Globus pallidus (tissue), 1 donor: ENCODE measurements at places on chromosomes 3 and 15.
A peak's percentile ranks its signal among the peaks of the same experiment; 100 is the strongest.

DNA sequence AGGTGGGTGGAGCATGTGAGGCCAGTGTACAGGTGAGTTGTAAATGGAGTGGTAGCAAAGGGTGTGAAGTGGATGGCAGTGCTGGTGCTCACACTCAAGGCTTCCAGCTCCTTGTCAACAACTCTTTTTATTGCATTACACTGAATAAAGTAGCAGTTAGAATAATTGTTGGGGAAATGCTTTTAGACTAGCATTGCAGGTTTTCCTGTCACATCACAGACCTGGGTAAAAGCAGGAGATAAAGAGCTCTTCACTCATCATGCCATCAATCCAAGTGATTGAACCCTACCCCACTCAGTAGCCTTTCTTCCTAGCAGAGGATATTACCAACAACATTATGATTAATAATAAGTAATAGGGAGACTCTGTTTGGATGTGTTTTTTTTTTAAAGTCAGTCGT, 81.6 kb downstream of the CDIN1 start:
- no peak for DNase-seq

DNA sequence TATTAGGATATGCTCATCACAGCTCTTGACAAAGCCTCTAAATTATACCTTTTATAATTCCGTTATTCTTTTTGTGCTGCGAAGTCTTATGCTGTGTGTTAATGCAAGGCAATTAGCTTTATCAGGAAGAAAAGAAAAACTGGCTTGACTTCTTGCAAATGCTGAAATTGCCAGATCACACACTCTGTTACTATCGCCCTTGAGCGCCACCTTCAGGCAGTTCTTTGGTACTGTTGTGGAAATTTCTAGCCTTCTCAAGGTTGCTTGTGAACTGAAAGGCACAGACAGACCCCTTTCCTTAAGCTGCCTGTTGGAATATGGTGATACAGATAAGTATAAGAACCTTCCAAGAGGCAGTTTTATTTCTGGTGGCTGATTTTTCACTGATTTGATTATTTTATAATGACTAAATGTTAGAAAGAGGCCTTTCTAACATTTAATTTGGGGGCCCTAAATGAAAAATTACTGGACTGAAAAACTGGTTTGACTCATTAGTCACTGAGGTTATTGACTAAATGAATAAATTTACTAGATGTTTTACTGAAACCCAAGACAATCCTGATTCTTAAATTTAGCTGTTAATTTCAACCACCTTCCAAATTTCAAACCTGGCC, 126.2 kb upstream of the RASGRP1 start:
- peak; percentile 64 for DNase-seq

- DNase-seq: no peak
These were observed 37.5 kb downstream of the C3orf70 start for GRCh38 chr3:185115371-185115770.

GRCh38 chr3:53902711-53903110, 11.1 kb upstream of the SELENOK start:
- DNase-seq: no peak

DNA sequence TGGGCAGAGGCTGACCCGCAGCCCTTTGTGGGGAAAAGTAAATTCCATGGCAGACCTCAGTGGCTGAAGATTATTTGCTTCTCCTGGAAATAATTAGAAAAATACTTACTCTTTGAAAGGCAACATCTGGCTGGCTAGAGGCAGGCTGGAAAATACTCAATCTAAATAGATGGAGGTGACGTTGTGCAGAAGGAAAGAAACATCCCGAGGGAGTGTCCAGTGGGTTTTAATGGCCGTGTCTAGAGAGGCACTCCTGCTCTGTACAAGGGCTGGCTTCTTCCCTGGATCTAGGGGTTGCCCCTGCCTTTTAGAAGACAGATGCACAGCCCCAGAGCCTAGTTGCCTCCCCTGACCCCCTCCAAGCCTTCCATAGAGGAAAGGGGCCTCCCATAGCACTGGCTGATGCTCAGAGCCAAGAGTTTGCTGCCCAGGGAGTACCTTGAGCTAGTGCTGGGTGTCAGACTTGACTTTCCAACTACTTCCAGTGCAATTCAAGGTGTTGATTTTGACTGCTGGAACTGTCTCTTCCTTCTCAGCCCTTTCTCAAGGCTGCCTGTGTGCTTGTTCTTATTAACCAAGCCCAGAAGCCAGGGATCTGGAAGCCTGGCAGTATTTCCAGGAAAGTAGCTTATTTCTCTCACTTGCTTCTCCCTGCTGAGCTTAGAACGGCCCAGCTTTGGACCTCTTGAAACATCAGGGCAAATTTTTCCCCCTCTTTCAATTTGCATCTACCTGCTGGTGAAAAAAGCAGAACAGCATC, 27.4 kb downstream of the CGNL1 start:
- no peak for DNase-seq

DNA sequence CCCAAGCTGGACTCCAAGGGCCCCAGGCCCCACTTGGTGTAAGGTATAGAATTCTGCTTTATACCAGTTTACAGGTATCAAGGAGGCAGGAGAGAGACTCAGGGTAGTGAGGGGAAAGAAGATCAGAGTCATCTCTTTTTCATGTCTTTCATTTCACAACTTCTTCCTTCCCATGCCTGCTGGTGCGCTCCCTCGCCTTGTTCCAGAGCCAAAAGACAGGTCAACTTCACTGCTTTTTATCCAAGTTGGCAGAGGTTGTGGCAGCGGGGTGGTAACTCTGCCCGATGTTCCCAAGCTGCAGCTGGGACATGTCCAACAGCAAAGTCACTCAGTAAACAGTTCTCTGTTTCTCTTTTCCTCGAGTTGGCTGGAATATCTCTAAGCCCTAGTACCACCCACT, 86.3 kb upstream of the TCF12 start:
- peak; percentile 66 for DNase-seq

- peak; percentile 96 for DNase-seq
These were observed 82.5 kb downstream of the ADAM10 start for GRCh38 chr15:58666957-58667356.

- DNase-seq: no peak
These were observed 82.9 kb upstream of the DGKG start for GRCh38 chr3:186444974-186445373.

DNA sequence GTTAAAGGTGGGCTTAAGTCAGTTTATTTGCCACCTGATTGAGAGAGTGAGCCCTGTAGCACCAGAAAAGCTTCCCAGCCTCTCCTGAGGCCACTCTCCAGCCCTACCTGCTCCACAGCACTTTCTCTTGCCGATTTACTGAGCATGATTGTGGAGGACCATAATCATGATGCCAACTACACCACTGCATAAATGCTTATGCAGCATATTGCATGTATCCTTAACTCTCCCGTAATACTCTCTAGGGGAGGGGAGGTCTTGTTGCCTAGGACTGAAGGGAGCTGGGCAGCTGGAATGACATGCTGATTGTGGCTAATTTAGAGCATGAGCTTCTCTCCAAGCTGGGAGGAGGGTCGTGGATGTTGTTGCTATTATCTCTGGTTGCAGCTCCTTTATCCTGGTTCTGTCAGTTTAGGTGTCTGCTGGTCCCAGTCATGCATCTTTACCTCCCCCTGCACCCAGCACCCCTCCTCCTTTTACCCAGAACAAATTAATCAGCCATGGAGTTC, 54.3 kb downstream of the GPD1L start:
- DNase-seq: no peak

DNA sequence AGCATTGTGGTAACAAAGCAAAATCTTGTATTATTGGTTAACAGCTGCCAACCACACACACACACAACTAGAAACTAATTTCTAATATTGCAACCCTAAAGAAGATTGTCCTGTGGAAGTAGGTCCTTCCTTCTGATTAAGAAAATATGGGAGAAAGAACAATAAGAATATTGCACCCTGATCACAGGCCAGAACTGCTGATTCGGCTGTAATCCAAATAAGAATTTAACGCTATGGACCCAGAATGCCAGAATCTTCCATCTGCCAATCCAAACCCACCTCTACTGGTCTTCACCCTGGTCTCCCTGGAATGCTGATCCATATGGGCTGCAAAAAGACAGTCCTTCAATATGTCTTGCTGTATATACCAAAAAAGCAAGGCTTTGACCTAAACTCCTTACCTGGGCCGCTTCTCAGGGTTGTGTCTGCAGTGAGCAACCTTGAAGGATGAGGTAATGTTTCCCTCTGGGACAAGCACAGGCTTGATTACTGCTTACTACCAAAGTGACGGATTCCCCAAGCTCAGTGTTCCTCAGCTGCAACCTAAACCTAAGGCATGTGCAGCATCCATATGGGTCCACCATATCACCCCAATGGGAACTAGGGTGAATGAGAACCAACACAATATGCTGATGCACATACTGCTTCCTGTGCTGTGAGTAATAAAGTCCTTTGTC, 8.0 kb downstream of the CCDC14 start:
- DNase-seq: no peak

GRCh38 chr3:192943393-192943792, 25.7 kb upstream of the MB21D2 start:
- no peak for DNase-seq

GRCh38 chr3:128294999-128295468, 141.8 kb downstream of the EEFSEC start:
- no peak for DNase-seq

DNA sequence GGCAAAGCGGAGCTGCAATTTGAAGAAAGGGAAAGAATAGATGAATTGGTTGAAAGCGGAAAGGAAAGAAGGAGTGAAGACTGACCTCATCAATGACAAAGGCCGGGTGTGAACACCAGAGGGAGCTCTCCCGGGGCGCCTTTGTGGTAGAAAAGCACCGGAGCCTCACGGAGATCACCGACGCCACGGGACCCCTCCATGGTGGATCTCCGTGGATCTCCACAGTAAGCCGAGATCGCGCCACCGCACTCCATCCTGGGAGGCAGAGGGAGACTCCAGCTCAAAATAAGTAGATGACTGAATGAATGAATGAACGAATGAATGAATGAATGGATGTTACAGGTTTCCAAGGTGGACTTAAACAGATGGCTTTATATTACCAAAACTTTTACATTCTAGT, 25.0 kb downstream of the GPR160 start:
- DNase-seq: no peak

DNA sequence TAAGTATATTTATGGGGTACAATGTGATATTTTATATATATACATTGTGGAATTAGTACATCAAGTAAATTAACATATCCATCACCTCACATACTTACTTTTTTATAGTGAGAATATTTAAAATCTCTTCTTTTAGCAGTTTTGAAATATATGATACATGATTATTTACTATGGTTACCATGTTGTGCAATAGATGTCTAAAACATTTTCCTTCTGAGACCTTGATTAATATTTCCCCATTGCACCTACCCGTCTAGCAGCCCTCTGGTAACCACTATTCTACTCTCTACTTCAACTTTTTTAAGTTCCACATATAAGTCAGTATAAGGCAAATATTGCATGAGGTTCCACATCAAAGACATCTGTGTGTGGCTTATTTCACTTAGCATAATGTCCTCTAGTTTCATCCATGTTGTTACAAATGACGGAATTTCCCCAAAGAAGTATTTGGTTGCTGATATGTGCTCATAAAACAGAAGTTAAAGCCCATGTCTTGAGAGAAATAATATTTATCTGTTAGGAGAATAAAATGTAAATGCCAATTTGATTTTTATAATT, 29.6 kb upstream of the NFKBIZ start:
- DNase-seq: no peak

GRCh38 chr3:65083240-65083639, 395.4 kb upstream of the ADAMTS9 start:
- no peak for DNase-seq

GRCh38 chr3:29991198-29991597, 615.2 kb upstream of the TGFBR2 start:
- no peak for DNase-seq

DNA sequence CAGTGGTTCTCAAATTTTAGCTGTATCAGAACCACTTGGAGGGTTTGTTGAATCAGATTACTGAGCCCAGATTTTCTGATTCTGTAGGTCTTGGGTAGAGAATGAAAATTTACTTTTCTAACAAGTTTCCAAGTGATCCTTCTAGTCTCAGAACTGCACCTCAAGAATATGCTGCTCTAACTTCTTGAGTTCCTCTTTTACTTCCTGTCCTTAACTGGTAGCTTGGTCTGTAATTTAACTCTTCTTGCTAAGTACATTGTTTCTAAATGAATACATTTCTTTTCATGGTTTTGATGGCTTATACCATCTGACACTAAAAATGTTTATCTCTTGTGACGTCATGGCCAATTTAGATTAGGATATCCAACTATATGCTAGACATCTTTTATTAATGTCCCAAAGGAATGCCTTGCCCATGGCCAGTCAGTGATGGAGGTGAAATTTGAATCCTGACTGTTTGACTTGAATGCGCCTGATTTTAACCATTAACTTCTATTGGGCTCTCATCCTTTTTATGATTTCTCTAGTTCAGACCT, 262.6 kb upstream of the NAALADL2 start:
- DNase-seq: no peak

DNA sequence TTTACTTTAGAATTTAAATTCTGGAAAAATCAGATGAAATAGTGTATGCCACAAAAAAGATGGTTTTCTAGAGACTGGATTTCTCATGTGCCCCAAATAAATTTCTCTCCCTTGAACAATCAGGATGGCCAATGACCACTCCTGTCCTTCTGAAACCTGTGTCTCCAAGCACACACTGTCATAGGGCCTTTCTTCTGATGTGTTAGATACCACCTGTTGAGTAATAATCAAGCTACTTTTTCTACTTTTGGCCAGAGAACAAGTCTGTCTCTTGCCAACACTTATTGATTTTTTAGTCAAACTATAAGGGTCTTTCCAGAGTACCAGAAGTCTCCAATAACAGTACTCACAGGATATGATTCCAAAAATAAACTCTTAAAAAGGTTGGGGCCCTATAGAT, 16.1 kb upstream of the TFG start:
- no peak for DNase-seq

DNA sequence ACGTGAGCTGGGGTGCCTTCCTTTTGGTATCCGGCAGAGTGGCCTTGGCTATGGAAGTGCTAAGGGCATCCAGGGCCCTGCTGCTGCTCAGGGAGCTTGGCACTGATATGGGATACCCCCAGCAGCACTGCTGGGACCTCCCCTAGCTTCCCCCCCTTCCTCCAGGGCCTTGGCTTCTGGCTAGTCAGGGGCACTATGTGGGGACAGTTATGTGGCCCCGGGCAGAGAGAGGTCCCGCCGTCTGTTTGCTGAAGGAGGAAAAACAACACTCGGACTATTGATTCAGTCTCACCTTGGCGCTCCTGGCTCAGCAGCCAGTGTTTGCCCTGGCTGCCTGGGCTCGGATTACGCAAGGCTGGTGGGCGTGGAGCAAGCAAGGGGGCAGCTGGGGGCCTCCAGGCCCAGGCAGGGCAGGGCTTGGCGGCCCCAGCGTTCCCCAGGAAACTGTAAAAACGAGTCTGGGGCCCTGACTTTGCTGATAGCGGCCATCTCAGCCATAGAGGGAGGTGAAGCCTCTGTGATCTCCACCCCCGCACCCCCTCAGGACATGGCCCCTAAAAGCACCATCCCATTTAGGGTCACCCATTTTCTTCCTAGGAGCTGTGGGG, 5.7 kb downstream of the FURIN start:
- no peak for DNase-seq
